ENCODE measurements at places on chromosomes 2 and 18. TPM values are rescaled to one million over a fixed set of nuclear protein-coding genes. Genes with fewer than 3 reads are reported as not detected.

Gene NTSR2
- not detected for total RNA-seq

Gene CGREF1
- 0.43 TPM for total RNA-seq

- no peak overlapping the region for H3K27ac ChIP-seq
- no peak overlapping the region for H3K4me3 ChIP-seq
- peaks cover 4% of the 10 kb centered on the region for H3K4me1 ChIP-seq
- no peaks in the 10 kb centered on the region for H3K36me3 ChIP-seq
- peak; percentile 65 for DNase-seq
These were observed 99.8 kb downstream of the CACNB4 start for GRCh38 chr2:151999053-151999452.

DNA sequence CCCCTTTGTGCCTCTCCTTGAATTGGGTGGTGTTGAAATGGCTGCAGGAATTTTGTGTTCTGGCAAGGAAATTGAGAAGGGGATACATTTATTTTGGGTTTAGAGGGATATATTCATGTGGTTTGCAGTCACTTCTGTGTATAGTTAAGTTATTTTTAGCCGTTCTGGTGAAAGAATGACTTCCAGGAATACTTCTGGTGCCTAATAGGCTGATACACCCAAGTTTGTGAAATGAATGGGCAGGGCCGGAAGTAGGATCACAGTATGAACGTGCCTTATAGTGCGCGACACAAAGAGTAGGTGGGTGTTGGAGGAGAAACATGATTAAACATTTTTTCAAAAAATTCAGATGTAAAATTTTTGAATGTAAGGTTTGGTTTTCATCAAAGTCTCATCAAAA is 168.6 kb upstream of the ATP5MC3 start:
- no peak overlapping the region for H3K27ac ChIP-seq
- no peaks in the 10 kb centered on the region for H3K4me1 ChIP-seq
- DNase-seq: no peak
- no peak overlapping the region for H3K4me3 ChIP-seq
- H3K27me3 ChIP-seq: no peaks in the 10 kb centered on the region

Data from upper lobe of right lung (tissue), 1 donor.